ENCODE measurements at places on chromosomes 7 and 10.

GRCh38 chr10:122120008-122120744, 131.2 kb downstream of the TACC2 start:
- no peak for DNase-seq

DNA sequence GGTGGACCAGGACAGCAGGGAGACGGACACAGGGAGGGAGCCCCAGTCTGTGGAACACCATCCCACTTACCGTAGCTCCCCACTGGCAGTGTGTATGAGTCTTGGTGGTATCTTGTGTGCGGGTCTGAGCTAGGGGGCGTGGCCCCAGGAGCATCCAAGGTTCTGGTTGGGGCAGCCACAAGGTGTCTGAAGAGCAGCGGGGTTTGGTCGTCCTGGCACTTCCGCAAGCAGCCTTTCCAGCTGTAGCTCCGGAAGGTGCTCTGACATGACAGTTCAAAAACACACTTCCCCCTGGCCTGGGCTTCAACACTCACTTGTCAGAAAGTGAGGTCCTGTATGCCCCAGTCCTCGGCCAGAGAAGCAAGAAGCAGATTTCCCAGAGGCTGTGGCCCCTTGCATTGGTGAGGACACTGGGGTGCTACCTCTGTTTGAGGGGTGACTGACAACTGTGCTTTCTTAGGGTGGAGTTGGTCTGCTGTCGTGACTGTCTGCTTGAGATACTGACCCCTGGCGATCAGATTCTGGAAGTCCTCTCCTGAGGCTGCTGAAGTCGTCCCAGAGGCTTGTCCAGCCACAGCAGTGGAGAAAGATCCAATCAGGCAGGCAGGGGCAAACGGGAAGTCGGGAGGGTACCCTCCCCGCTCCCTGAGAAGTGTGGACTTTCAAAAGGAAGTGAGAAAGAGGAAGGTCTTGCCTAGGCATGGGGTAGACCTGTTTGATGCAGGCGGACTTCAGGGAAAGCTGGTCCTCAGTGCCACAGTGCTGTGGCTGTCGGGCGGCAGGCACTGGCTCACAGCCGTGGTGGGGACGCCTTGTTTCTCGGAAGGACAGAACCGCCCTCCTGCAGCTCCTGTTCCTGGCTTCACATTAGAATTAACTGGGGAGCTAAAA, 51.4 kb upstream of the PFKFB3 start:
- DNase-seq = peak; percentile 39

DNA sequence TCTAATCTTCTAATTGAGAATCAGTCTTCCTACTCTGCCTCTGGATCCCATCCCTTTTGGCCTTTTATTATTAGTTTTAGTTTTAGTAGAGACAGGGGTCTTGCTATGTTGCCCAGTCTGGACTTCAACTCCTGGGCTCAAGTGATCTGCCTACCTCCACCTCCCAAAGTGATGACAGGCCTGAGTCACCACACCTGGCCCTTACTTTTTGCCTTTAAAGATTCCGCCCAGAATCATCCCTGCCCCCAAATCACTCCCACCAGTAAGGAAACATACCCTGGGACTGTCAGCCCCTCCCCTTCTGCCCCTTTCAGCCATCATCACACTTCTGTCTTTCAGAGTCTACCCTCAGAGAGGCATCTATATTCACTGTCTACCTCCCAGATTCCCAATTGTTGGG, 18.7 kb downstream of the KPNA7 start:
- DNase-seq = no peak

DNA sequence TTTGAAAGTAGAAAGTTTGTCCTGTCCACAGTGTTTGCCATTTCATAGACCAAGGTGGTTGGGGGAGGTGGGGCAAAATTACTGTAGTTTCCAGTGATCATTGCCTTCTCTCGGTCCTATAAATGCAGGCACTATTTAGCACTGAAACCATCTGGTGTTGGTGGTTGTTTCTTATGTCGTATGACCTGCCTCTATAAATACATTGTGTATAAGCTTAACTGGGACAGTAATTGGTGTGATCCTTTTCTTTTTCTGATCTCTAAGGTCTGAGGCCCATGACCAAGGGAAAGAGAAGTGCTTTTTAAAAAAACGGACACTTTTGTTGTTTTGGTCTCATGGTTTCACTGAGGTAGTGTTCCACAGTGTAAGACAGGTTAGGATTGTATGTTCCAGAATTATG, 63.1 kb downstream of the AUTS2 start:
- DNase-seq = no peak

DNA sequence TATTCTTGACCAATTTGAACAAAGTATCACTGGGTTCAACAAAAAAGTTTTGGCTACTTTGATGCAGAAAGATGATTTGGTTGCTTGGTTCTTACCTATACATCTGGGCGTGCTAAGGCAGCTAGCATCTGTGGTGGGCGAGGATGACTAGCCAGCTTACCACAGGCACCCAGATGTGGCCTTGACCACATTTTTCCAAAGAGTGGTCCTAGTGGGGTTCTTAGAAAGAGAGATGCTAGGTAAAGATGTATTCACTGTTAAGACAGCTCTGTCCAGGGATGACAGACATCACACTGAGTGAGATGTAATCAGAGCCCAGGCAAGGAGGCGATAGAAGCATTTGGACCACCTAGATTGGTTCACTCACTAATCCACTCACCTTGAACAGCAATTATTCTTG, 785 bp downstream of the DNTT start:
- DNase-seq = no peak

DNA sequence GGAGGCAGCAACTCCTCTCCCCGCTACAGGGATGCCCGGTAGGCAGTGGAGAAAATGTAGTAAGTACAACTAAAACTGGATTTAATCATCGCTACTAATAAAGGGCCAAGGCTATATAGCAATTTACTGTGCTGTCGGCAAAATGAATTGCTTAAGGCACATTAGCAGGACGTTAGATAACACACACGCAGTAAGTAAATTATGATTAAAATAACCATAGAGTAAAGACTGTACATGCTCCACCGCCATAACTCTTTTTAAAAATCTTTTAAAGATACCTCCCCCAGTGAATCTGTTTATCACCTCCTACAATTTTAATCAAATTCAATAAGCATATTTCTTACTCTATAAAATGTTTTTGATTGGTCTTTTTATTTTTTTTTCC, 371.4 kb upstream of the MGMT start:
- DNase-seq = no peak

DNA sequence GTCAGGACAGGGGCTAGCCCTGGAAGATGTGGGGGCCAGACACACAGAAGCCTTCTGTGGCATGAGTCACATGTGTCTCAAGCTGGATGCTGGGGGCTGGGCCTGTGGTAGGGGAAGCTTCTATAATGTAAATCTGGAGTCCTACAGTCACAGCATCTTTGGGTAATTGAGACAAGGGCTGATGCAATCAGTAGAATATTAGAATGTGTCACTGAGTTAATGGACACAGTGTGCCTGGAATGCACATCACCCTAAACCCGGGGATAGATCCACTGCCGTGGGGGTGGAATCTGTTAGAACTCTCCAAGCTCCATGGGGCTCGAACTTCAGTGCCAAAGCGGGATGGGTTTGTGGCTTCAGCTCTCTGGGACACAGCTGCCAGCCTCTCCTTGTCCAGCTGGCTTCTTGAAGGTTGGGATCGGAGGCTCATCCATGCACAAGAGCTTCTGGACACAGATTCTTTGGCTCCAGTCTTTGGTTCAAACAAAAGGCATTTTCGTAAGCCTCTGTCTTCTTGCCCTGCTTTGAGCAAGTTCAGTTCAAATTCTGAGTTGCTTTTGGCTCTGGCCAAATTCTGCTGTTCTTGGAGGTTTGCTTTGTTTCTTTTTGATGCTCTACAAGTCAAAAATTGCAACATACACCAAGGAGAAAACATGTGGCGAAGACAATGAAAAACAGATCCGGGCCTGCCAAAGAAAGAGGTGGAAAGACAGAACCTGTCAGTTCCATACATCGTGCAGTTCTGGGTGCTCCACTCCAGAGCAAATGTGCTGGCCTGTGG, 194.8 kb upstream of the ZNF32 start:
- DNase-seq = no peak

GRCh38 chr7:22842383-22842941, 19.8 kb upstream of the TOMM7 start:
- DNase-seq = no peak

- DNase-seq = no peak
Observed at GRCh38 chr7:15559416-15559928, 2.3 kb downstream of the AGMO start.

GRCh38 chr10:50593523-50594376, 30.0 kb downstream of the SGMS1 start:
- no peak for DNase-seq

- DNase-seq = no peak
Observed at GRCh38 chr7:79615871-79616640, 162.6 kb upstream of the MAGI2 start.

DNA sequence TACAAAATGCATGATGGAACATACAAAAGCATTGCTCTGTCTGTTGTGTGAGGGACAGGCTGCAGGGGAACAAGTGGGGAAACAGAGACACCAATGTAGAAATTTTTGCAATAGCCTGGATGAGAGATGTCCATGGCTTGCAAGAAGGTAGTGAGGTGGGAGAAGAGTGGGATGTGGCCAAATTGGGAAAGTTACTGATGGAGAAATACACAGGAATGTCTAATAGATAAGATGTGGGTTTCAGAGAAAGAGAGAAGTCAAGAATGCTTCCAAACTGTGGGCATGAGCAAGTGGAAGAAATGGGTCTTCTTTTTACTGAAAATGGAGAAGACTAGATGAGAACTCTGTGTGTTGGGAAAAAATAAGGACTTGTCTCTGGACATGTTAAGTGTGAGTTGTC, 592.7 kb downstream of the TNS3 start:
- DNase-seq = no peak

DNA sequence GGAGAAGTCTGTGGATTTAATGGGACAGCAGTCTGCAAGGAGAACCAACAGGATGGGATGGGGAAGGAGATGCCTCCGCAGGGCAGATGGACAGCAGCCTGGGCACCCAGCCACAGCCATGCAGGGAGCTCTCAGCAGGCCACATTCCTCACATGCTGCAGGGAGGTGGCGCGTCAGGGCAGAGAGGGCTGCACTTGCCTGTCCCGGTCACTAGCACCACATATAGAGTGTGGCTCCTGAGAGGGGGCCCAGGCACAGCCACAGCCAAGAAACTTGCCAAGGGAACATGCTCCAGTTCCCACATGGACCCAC, 86.8 kb upstream of the ZMIZ1 start:
- no peak for DNase-seq

DNA sequence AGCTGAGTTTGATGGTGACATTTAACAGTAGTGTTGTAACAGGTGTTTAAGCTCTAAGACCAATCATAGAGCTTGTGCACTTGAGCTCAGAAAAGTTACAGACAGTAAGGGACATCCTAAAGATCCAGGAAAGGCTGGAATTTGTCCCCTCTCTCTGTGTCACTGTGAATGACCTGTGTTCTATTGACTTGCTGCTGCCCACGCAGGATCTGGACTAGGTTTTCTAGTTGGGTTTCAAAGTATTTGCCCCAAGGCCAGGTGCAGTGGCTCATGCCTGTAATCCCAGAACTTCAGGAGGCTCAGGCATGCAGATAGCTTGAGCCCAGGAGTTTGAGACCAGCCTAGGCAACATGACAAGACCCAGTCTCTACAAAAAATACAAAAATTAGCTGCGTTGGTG, 17.1 kb downstream of the AOC1 start:
- no peak for DNase-seq

DNA sequence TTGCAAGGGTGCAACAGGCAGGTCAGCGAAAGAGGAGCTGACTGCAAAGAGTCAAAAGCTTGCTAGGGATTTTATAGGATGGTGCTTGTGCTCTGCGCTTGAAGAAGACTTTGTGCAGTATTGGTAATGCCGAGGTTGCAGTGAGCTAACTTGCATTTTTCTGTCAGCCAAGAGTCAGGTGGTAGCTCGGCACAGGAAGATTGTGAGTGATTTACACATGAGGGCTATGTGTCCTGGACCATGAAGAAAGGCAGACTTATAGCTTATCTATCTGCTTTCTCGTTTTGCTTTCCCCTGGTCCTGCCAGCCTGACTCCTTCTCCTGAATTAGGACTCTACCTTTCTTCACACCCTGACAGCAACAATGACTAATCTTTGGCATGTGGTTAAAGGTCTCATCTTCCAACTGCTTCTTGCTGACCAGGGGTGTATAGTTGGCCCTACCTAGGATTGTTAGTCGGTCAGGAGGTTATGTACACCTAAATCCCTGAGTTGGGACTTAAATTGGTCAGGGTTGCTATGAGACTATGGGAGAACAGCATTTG, 4.1 kb upstream of the SYPL1 start:
- no peak for DNase-seq

DNA sequence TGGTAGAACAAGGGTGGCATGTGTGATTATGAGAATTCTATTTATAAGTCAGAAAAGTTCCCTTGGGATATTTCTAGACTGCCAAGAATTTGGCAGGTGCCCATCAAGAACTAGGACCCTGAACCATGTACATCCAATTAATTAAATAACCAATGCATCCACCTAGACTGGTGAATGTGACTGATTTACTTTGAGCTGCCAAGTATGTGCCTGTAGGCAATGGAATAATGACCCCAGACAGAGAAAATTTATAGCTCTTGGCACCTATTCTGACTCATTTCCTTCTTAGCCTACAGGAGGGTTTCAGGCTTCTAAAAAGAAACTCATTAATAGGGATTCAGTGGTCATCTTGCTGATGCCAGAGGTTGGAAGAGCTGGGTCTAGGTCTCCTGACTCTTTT, 54.9 kb downstream of the KCNH2 start:
- DNase-seq = no peak

DNA sequence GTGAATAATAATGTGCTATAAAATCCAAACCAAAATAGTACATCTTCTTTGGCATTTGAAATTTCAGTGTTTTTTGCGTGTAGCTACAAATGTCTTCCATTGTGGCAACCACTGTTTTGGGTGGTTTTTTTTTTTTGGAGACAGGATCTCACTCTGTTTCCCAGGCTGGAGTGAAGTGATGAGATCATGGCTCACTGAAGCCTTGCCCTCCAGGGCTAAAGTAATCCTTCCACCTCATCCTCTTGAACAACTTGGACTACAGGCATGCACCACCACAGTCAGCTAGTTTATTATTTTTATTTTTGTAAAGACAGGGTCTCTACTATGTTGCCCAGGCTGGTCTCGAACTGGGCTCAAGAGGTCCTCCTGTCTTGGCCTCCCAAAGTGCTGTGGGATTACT, 455.1 kb downstream of the AUTS2 start:
- no peak for DNase-seq

DNA sequence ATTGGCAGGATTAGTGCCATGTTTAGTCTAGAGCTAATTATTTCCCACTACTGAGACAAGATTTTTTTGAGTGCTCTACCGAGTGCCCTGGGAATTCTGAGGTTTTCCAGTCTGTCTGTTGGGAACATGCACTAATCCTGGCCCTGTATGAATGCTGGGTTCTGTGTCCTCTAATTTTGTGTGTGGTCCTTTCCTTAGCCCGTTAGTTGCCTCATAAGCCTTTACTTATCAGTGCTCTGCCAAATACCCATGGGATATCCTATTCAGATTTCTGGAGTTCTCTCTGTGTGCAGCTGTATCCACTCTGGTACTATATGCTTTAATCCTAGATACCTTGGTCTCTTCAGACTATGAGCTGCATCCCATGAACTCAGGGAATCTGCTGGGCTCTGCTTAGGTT, 13.1 kb downstream of the CSGALNACT2 start:
- DNase-seq = no peak

GRCh38 chr7:46814516-46815250, 767.2 kb downstream of the TNS3 start:
- DNase-seq = no peak

GRCh38 chr7:121401896-121402295, 5.8 kb upstream of the FAM3C start:
- no peak for DNase-seq

- DNase-seq = peak; percentile 46
Observed at GRCh38 chr7:128869138-128869943, 6.7 kb downstream of the ATP6V1F start.

Measured in stimulated activated CD4-positive, alpha-beta T cell treated with anti-CD3 and anti-CD28 coated beads, Interleukin-4, amount 100 ng/mL, for 1 hour (primary cell).